ENCODE measurements at places on chromosomes 4 and X.

DNA sequence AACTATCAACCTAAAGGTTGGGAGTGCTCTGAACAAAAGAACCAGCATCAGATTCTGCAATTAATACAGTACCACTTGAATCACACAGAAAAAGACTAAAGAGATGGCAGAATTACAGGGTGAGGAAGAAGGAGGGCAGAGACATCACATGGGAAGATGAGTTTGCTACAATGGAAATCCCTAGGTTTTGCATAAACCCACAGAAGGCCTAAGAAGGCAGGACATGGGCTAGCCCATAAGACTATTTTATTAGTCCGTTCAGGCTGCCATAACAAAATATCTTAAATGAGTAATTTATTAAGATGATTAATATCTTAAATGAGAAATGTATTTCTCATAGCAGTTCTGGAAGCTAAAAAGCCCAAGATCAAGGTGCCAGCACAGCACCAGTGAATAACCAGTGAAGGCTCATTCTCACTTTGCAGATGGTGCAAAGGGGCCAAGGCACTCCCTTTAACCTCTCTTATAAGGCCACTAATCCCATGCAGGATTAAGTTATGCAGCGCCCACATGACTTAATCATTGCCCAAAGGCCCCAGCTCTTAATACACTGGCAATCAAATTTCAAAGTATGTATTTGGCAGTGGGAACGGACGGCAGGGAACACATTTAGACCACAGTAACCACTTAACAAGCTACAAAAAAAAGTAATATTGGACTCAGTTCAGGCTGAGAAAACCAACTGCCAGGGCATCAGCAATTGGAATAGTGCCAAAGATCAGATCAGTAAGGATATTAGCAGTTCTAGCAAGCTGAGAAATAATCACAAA is 47.6 kb upstream of the NEUROG2 start:
- DNase-seq = peak; percentile 45

DNA sequence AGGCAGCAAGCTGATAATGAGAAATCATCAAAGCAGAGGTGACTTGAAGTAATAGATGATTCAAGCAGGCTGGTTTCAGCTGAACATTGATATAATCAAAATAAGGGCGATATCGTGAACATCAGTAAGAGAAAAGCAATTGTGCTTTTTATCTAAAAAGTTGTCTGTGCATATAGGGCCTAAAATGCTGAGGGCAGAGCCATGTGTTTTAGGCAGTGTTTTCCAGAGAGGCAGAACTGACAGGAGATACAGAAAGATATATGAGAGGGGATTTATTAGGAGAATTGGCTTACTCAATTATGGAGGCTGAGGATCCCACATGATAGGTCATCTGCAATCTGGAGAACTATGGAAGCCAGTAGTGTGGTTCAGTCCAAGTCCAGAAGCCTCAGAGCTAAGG is 136.5 kb upstream of the NPY2R start:
- DNase-seq = no peak

DNA sequence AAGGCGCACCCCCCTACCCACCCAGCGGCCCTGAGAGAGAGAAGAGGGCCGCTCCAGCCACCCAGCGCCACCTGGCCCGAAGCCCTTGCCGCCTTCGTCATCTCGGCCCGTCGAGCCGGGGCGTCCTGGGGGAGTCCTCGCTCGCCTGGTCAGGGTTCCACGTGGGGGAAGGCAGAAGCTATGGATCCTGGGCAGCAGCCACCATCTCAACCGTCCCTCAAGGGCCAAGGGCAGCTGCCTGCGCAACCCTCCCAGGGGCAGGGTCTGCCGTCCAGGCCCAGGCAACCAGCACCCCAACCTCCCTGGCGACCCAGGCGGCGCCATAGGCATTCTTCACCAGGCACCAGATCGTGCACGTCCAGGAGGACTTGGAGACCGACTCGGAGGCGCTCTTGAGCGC is 51.5 kb upstream of the IL13RA2 start:
- DNase-seq = no peak

DNA sequence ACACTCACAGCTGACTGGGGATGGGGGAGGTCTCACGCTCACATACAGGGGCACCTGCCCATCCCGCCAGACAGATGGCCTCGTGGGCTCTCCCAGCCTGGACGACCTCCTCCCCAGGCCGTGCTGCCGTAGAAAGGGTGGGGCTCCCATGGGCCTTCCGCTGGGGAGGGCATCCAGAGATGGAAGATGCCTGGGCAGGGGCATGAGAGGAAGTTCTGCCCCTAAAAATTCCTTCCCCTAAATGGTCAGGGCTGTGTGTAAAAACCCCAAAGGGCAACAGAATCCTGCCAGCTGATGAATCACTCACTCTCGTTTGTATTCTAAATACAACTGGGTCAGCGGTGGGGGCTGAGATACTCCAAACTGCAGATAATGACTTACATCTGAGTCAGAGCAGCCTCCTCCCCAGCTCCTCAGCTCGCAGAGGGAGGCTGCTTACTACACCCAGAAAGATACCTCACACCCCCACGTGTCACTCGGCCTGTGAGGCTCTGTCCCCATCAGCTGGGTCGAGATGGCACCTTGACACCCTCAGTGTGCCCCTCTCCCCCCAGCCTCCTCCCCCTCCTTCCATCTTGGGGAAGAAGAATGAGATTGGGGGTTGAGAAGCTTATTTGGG is 10.1 kb downstream of the WDR1 start:
- peak; percentile 83 for DNase-seq

DNA sequence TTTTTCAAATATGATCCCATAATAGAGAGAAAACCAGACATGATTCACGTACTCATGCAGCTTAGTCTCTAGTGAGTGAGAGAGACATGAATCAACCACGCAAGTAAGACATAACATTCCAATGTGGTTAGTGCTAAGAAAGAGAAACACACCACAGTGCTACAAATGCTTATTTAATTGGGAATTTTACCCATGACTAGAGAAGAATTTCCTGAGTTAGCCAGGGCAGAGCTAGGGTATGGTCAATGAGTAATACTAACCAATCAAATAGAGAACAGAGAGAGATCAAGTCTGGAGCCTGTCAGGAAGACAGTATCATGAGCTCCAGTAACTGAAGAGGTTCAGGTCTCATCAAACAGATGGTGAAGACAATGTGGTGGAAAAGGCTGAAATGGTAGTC is 495.2 kb downstream of the PDGFC start:
- DNase-seq = no peak

- DNase-seq = no peak
These were observed 56.4 kb upstream of the MAP3K15 start for GRCh38 chrX:19571711-19572110.

DNA sequence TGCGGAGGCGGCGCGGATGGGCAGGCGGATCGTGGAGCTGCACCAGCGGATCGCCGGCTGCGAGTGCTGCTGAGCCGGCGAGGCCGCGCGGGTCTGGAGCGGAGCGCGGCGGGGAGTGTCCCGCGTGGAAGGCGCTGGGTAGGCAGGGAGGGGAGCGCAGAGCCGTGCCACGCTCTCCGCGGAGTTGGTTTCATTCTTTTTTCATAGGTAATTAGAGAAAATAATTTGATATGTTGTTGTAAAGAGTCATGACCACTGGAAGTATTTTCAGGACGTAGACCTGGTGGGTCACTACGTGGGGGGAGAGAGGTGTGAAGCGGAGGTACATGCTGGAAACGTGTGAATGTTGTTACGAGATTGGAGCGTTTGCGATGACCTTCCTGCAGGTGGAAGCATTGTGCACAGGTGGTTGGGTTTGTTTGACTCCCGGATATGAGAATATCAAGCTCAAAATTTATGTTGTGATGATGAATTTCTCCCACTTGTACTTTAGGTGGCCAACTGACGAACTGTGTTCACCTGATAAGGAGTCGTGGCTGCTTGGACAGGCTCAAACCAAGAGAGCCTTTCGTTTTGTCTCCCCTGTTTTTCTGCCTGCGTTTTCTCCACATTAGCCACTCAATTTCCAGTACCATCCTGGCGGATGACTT is 19.1 kb upstream of the S100P start:
- DNase-seq = peak; percentile 83

- DNase-seq = peak; percentile 91
These were observed 68.6 kb downstream of the NOCT start for GRCh38 chr4:139083956-139084803.

DNA sequence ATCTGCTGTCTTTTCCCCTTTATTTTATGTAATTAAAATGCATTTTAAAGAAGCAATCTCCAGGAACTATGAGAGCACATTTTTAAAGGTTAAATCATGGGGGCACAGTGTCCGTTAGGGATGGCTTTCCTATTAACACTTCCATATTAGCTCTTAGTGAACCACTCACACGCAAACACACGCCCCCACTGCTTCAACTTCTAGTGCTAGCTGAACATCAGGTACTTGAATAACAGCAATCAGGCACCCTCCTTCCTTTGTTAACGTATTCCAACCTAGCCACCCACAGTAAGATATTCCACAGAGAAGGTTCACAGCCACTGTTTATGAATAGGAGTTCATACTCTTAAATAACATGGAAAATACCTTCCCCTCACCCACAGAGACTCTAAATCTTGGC is 9.3 kb downstream of the TMEM255A start:
- no peak for DNase-seq

DNA sequence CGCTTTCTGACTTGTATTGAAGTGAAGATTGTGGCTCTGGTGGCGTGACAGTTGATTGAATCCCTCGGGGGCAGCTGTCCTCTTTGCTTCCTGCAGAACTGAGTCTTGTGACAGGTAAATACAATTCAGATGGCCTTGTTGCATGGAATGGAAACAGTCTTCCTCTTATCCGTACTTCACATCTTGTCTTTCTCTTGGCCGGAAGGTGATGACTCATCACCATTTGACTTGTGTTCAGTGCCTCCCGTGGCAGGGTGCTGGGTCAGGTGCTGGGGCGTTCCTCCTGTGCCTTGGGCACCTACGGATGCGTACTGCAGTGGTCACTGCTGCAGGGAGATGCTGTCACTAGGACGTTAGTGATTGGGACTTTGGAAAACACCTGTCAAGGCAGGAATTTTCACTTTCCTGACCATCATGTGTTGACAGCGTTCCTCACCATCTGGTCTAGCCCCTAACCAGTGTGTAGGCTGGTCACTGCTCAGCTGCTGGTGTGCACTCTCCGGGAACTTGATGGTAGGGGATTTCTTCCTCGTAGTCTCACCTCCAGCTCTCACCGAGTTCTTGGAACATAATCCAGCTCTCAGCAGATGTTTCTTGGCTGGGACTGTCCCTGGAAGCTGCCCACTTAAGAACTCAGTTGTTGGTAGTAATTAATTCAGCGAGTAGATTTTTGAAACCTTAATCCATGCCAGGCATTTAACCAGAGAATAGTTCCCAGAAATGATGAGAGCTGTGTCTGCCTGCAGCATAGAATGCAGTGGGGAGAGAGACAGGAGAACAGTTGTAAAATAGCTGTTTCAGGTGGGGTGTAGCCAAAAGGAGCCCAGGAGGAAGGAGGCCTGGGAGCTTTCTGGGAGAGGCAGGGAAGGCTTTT is 7.2 kb downstream of the TBC1D14 start:
- peak; percentile 97 for DNase-seq

DNA sequence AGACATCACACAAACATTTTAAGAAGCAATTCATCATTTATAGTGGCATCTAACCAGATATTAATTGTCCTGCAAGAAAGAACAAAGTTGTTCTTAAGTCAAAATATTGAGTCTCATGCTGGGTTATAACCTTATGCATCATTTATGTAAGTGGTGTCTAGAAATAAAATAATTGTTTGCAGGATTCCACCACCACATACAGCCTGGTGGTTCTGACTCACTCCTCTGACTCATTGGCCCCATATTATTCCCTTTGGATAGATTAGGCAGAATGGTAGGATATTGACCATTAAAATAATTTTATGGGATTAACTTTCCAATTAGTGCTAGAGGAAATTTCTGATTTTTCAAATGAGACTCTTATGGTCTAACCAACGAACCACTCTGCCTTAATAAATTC is 384.5 kb downstream of the GRXCR1 start:
- DNase-seq = no peak

Measured in hematopoietic multipotent progenitor cell treated with erythropoietin and hydrocortisone succinate and interleukin-3 and kit ligand, for 8 days (in vitro differentiated cells).